Trophoblast cell (in vitro differentiated cells and primary cell): ENCODE measurements at places on chromosomes 4 and X.

DNA sequence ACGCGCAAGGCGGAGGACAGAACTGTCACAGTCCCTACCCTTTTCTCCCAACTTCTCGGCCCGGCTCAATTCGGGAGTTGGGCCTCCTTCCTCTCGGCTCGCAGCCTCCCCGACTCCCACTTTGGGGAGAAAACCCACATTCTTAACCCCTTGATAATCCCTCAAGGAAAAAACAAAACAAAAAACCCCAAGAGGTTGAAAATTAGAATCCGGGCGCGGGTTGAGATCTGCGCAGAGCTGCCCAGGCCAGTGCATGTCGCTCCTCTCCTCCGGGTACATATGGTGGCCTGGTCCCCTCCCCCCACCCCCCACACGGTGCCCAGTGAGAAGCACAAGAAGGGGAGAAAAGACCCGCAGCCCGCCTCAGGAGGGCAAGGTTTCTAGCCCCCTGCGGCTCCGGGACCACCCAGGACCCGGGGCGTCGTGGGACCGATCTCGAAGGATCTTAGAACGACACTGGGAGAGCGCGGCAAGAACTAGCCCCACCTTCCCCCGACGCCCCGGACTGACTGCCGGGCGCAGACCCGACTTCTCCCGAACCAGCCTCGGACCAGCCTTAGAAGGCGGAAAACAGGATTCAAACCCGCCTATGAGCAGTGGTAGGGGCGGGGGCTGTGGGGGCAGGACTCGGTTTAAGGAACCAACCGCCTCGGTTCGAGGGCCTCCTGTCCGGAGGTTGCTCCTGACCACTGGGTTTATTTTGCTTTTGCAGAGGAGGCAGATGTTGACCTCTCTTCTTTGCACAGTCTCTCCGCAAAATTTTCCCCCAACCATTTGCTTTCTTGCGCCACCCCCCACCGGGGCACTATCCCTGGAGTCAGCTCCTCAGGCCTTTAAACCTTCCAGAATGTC lies 2.5 kb upstream of the PDGFRA start:
- no peak for DNase-seq

DNA sequence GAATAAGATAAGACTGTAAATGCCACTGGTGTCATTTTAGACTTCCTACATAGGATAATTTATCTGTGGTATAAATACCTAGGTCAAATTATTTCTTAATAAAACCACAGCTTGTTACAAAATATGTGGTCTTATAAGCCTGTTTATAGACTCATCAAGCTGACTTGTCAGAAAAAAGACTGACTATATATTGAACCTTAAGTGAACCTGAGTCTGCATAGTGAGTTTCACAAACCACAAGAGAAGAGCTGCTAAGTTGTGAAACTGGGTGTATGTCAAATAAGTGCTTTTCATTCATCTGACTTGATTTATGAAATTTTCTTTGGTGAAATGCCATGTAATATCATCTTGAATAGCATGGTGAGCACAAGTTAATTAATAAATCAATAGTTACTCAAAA lies 48.4 kb upstream of the TMPRSS11A start:
- DNase-seq: no peak

DNA sequence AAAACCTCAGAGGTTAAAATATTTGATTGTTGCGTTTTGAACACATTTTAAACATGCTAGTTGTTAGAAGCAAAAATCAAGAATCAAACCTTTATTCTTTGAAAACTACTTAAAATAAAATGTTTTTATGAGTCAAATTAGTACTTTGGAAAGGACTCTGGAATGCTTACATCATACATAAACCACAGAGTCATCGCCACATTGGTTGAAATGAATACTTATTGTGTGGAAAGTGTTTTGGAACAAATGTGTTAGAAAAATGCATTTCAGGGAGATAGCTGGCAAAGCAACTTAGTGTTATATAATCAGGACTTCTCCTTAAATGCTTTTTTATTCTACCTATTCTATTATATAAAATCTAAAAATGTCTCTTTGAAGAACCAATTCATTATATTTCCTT lies 49.4 kb upstream of the CAMK2D start:
- DNase-seq: no peak

- peak; percentile 32 for DNase-seq
Measured at GRCh38 chrX:103254171-103254824, 657 bp downstream of the TCEAL8 start.

DNA sequence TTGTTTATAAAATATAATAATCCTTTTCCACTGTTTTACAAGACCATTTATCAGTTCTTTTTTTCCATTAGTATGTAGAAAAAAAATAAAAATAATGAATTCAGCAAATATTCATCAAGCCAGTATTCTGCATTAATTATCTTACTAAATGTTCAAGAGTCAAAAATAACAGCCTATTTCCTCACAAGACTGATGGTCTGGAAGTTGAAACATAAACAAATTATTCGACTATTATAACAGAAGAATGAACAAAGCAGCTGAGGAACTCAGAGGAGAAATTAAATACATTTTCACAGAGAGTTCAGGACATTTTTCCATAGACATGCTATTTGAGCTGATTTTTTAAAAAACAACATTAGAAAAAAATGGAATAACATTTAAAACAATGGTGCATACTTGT lies 2594.8 kb downstream of the ARAP2 start:
- no peak for DNase-seq

GRCh38 chr4:177265729-177266128 lies 43.9 kb upstream of the NEIL3 start:
- no peak for DNase-seq

GRCh38 chrX:63402106-63402505 lies 51.0 kb upstream of the SPIN4 start:
- no peak for DNase-seq

DNA sequence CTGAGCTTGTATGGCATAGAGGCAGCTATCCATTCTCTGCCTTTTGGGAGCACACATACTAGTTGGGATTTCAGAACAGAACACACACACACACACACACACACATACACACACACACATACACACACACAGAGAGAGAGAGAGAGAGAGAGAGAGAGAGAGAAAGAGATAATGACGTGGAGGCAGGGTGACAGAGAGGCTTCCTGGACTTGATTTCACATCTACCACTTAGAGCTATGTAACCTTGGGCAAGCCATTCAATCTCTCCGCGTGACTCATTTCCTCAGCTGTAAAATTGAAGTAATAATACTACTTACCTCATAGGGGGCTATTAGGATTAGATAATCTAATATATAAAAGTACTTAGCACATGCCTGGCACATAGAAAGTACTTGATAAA lies 12.3 kb upstream of the GRIA3 start:
- DNase-seq: no peak

DNA sequence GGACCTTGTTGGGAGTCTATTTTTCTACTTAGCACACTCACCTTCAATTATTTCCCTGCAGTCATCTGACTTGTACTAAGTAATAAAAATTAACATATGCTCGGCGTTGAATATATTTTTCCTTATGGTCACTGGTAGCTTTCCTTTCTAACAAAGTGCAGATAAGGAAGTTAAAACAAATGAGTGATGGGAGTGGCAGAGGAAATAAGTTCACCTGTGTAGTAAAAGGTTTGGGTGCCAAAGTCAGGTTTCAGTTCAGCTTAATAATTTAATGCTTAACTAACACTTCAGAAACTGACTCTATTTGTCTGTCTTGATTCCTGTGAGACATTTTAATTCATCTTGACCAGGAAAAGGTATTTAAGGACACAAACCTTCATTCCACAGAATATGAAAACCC lies 184.4 kb downstream of the PCDH7 start:
- no peak for DNase-seq

GRCh38 chr4:19386786-19387185 lies 864.9 kb upstream of the SLIT2 start:
- peak; percentile 52 for DNase-seq

- DNase-seq: no peak
Measured at GRCh38 chrX:107673933-107674479, 45.7 kb downstream of the PRPS1 start.

- DNase-seq: no peak
Measured at GRCh38 chrX:41029332-41029731, 55.9 kb upstream of the USP9X start.

DNA sequence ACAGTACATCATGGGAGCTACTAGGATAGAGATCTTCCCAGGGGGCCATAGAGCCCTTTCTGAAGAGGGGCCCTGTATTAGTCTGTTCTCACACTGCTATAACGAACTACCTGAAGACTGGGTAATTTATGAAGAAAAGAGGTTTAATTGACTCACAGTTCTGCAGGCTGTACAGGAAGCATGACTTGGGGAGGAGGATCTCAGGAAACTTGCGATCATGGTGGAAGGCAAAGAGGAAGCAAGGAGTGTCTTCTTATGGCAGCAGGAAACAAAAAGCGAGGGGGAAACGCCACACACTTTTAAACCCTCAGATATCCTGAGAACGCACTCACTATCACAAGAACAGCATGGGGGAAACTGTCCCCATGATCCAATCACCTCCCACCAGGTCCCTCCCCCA lies 4.2 kb upstream of the SLC9A6 start:
- no peak for DNase-seq

DNA sequence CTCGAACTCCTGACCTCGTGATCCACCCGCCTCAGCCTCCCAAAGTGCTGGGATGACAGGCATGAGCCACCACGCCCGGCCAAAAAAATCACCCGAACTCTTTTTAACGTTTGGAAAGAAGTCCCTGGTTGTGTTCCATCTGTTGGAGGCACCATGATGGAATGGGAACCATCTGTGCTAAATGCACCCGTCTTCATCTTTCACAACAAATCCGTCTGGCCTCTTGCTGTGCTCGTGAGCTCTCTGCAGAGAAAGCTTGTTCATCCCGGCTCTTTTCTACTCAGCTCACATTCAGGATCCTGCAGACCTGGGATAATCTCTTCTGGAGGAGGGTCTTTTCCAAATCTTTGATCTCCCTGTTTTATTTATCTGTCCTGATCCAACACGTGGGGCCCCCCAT lies 188.8 kb downstream of the CRLF2 start:
- DNase-seq: no peak

DNA sequence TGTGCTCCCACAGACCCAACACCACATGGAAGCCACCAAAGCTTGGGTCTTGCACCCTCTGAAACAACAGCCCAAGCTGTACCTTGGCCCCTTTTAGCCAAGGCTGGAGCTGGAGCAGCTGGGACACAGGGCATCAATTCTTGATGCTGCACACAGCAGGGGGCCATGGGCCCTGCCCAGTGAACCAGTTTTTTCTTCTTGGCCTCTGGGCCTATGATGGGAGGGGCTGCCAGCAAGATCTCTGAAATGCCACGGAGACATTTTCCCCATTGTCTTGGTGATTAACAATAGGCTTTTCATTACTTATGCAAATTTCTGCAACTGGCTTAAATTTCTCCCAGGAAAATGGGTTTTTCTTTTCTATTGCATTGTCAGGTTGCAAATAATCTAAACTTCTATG lies 49.0 kb downstream of the SPANXA2 start:
- DNase-seq: no peak

DNA sequence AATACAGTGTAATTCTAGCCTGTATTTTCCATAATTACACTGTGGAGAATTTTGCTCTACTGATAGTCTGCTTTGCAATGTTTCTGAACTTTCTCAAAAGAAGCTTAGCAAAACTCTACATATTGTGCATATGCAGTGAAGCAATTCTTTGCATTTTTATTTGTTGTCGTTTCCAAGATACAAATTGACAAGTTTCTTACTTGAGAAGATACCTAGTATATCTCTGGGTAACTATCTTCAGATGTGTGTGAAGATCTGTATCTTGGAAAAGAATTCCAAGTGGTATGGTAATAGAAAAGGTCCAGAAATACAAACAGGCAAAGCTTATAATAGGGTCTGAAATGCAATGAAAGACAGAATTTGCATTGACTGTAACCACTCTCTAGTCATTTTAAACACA lies 1119.8 kb upstream of the INTU start:
- no peak for DNase-seq

GRCh38 chrX:122440832-122441231 lies 743.2 kb upstream of the GRIA3 start:
- DNase-seq: no peak
